ENCODE measurements at places on chromosomes 2 and 18. TPM values are rescaled to one million over a fixed set of nuclear protein-coding genes. Genes with fewer than 3 reads are reported as not detected.

The ADAM23 gene
- 0.74 TPM for total RNA-seq

DNA sequence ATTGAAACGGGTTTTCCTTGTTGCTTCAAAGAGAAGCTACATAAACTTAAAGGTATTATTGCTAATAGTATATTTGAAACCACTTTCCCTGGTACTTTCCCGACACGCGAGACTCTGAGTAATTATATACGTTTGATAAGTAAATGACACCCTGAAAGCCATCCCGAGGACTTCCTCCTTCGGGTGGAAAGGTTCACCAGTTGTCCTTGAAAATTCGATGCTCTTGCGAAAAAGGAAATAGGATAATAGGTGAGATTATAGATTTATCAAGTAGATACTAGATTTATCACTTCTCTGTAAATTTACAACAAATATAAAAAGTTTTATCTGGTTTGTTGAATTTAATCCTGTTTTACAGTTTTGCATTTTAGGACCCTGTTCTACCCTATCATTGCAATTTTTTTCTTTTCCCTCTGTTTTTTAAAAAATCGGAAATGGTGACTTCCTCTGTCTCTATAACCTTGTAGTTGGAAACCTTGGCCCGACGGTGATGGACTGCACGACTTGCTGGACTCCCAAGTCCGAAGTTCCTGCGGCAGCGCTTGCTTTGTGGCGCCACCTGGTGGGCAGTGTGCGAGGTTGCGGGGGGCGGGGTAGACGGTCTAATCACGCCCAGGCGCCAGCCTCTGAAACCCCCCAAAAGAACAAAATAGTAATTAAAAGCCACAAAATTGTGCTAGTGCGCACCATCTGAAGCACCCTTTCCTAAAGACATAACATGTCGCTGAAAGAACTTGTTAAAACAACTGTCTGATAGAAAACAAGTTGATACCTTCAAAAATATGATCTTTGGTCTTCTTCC, 972 bp upstream of the DLX2 start:
- DNase-seq = peak; percentile 95

DNA sequence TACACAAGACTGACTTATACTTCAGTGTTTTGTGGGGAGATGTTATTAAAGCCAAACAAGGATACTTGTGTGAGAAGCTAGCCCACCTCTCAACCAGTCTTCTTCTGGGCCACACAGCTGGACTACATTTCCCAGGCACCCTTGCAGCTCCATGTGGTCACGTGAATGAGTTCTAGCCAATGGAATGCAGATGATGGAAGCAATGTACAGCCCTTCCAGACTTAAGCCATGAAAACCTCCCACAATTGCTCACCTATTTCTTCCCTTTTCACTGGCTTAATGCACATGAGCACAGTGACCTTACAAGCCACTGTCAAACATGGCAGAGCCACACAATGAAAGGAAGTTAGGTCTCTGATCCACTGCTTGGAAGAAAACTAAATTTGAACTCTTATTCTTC, 20.4 kb upstream of the FEZ2 start:
- DNase-seq = no peak

- peak; percentile 88 for DNase-seq
Measured at GRCh38 chr18:59918320-59918755, 18.5 kb downstream of the PMAIP1 start.

The PSMA8 gene
- 0.79 TPM for total RNA-seq

DNA sequence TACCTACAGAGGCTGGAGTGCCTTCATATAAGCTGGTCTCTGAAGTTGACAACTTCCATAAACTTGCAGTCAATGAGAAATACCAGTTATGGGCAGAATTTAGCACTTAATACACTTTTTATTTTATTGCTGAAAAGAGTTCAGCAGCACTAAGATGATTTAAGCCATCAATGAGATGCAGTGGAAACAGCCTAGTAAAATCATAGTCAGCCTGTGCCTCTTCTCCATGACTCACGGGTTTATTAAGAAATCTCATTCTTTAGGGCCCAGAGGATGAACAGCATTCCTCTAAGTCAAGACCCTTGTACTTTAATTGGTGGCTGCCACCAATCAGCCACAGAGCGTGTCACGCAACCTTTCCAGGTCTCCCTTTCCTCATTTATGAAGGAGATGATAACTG, 1357.9 kb upstream of the CELF4 start:
- no peak for DNase-seq

The VAMP8 gene
- total RNA-seq = 152 TPM

DNA sequence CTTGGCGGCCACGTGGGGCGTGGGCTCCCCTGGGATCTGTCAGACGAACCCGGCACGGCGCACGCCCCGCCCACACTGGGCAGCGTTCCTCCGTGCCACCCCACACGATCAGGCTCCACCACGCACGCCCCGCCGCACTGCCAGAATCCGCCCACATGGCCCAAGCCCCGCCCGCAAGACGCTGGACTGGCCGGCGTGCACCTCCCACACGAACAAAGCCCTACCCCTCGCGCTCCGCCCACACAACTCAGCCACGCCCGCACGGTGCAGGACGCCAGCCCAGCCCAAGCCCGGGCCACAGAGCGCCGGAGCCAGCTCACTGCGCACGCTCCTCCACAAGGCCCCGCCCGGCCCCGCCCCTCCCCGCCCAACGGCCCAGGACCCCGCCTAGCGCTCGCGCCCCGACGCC, 555 bp downstream of the TMEM18 start:
- DNase-seq = peak; percentile 100

DNA sequence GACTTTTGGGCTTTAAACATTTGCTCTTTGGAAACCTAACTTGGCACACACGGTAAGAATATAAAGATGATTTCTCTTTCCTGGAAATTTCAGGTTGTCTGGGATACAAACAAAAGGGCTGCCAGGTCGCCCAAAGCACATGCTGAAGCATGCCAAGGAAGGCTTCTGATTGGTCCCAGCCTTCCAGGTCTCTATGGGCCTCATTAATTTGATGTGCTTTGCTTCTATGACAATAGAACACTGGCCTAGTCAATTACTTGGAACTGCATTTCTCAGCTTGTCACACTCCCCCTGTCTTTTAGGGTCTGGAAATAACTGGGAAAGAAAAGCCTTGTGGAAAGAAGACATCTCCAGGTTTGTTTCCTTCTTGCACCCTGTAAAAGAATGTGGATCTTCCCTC, 228.9 kb downstream of the ADCYAP1 start:
- DNase-seq = no peak

- no peak for DNase-seq
Measured at GRCh38 chr2:36128359-36128758, 227.2 kb upstream of the CRIM1 start.

DNA sequence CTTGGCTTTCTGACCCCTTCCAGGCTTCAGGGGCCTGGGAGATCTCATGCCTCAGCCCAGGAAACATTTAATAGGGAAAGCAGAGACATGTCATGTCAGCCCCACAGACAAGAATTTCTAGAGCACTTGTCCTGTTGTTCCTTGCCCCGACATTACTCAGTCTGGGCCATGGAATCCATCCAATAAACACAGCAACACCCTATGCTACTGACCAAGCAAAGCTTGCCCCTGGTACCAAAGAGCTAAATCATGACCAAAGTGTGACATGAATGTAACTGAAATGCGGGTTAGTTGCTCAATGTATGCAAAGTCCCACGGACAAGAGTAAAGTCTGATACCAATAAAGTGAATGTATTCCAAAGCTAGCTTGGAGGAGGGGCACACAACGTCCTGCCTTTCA, 35.1 kb downstream of the EHD3 start:
- DNase-seq = no peak

DNA sequence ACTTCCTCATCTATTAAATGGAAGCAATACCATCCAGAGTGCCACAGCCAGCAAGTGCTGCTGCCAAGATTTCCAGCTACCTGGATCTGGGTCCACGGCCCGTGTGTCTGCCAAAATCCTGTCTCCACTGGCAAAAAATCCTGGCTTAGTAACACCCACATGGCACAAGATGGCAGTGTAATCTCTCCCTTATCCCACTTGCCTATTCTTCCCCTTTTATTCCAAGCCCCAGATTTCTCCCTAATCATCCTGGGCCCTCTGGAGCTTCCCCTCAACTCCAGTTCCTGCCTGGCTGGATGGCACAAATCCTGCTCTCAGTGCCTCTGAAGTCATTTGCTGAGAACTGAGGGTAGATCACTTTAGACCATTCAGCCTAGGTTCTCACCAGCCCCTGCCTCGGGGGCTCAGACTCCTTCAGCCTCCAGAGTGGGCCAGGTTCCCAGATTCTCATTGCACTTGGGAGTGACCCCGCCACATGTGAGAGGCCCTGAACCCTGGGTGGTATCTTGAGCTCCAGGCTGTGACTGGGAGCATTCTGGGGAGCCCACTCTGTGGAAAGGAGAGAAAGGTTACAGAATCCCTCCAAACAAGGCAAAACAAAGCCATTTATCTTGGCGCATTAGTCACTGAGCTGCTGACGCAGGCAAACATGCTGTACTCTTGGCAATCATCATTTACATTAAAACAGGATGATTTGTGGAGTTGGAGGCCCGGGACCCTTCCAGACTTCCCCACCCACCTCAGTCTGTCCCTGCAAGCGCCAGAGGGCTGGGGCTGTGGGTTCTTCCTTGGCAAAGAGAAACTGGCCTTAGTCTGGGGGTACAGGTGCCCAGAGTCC, 325.8 kb downstream of the DYSF start:
- DNase-seq = peak; percentile 39

- DNase-seq = peak; percentile 47
Measured at GRCh38 chr2:127195140-127196074, 24.7 kb downstream of the CYP27C1 start.

DNA sequence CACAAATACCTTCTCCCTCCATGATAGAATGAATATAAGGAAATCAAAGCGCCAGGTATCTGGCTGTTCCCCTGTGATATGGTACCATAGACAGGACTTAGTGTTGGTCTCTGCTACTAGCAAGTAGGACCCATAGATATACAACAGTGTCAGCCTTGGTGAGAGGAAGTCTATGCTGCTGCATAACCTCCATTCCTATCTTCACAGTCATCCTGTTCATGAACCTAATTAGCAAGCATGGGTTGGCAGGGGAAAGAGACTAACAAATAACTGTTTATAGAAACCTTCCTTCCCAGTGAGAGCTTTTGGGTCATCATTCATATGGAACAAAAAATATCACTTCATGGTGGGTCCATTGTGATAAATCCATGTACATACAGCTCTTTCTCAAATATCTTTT, 188.9 kb upstream of the FAM98A start:
- no peak for DNase-seq

The ABCG5 gene
- total RNA-seq = not detected

GRCh38 chr2:102235491-102235890, 48.7 kb downstream of the IL1RL2 start:
- DNase-seq = peak; percentile 78

DNA sequence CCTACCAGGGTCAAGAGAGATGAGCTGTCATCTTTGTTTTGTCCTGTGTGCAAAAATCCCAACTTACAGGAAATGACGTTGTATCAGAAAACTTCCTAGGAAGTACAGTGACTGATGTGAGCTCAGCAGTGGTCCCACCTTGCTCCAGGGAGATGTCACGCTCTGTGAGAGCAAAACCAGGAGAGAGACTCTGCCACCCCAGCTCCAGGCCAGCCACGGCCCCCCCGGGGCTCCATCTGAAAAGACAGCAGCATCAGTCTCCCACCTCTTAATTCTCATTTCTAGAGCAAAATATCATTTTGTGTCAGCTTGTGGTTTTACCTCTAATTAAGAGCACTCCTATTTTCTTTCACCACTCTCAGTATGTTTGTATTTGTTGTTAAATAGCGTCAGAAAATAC, 57.5 kb downstream of the MYL12B start:
- DNase-seq = no peak

GRCh38 chr18:79353267-79353666, 42.5 kb upstream of the NFATC1 start:
- DNase-seq = no peak

DNA sequence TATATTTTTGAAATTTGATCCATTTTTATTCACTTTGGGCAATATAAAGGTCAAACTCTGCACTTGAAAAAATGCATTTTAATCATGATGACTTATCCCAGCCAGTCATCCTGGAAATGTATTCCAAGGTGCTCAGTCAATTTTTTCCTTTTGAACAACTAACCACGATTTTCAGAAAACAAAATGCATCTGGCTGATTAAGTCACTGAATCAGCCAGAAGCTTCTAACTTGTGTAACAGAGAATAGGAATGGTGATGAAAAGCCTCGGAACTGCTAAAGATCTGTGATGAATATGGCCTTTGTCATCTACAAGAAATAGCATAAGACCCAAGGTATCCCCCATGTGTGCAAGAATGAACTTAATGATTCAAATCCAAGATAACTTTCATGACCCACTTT, 572.7 kb downstream of the EPHA4 start:
- no peak for DNase-seq

DNA sequence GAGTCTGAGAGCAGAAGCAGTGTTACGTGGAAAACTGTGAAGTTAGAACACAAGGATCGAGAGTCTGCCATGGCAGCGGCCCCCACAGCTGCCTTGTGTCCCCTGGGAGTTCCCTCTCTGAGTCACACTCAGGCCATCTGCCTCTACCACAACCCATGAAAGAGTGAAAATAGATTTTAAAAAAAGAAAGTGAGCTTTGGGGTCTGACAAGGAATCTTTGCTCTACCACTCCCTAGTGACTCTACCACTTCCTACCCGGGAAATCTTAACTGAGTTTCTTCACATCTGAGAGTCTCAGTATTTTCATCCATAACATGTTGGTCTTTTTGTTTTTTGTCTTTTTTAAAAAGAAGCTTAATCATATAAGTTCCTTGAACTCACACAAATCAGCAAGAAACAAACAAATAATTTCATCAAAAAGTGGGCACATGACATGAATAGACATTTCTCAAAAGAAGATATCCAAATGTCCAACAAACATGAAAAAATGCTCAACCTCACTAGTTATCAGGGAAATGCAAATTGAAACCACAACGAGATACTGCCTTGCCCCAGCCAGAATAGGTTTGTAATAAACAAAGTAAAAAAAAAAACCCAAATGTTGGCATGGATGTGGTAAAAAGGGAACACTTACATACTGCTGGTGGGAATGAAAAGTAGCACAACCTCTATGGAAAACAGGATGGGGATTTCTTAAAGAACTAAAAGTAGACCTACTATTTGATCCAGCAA, 2.4 kb upstream of the MSGN1 start:
- DNase-seq = no peak

DNA sequence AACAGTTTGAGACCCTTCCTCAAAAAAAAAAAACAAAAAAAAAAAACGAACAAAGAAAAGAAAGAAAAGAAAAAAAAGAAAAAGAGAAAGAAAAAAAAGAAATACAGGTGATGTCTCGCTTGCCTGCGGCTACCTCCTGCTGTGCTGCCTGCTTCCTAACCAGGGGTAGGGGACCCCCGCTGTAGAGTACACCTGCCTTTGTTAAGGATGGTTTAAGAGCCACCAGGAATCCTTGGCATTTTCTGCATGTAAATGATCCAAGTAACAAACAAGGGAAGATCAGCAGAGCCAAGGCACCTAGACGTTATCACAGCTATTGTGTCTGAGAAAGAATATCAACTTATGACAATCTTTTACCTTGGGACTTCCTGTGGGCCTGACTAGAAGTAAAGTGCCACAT, 856.8 kb upstream of the GCFC2 start:
- no peak for DNase-seq

- DNase-seq = peak; percentile 51
Measured at GRCh38 chr2:238865744-238866355, 18.0 kb downstream of the TWIST2 start.

GRCh38 chr2:198054299-198054698, 249.9 kb downstream of the PLCL1 start:
- DNase-seq = no peak

Data from spleen (tissue), 13 donors.